ENCODE measurements at places on chromosomes 1 and 21.

DNA sequence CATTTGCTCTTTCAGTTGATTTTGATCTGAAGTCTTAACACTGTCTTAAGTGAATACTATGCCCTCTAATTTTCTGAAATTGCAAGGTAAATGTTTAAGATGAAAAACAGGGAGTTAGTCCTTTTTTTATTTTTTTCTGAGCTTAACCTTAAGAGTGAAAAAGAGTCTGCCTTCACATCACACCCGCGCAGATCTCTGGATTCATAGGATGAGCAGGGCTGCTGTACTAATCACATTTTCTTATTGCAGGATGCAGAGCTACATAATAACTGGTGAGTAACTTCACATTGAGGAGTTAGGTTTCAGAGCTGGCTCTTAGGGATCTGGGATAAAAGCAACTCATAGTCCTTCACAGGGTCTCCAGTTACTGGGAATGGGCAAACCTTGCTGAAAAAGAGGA lies 188.7 kb upstream of the ATP1B1 start:
- DNase-seq, result no peak

DNA sequence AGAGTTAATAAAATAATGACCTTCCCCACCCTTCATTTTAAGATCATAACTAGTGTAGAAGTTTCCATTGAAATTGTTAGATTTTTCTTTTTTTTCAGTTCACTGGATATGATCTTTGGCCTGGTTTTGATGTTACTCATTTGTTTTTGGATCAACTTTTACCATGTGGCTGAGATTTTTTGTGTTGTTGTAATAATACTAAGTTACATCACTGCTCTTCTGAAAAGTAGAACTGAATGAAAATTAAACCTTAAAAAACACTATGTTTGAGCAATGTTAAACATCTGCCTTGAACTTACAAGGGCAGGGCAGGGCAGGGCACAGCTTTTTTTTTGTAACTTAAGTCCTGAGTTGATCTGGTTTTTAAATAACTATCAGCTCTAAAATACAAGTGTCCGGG lies 204.8 kb upstream of the ADAMTS5 start:
- DNase-seq, result no peak

GRCh38 chr1:156388174-156389137 lies 19.4 kb downstream of the RHBG start:
- DNase-seq, result no peak

GRCh38 chr1:36880155-36881067 lies 153.9 kb downstream of the GRIK3 start:
- DNase-seq, result no peak

DNA sequence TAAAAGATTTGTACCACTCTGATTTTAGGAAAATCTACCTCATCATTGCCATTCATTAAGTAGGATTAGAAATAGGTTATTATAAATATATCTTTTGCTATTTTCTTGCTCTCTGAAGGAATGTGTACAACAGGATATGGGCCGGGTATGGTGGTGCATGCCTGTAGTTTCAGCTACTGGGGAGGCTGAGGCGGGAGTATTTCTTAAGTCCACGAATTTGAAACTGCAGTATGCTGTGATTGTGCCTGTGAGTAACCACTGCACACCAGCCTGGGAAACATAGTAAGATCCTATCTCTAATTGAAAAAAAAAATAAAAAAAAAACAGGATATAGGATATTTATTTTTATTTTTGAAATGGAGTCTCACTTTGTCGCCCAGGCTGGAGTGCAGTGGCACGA lies 50.0 kb downstream of the CLIC4 start:
- DNase-seq, result no peak

DNA sequence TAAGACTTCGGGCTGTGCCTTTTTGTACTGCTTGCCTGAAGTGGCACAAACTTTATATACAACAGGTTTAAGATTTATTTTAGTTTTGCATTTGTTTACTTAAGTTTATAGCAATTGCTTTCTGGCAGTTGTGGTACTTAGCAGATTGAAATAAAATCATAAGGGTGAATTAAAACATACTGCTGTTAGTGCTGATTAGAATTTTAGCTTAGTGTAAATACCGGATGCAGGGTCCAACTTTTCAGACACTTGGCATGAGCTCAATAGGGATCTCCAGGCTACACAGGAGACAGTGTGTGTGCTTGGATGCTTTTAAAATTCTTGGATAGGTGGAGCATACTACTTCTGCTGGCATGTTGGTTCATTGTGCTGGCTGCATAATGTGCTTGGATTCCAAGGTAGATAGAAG lies 159.6 kb downstream of the NFIA start:
- no peak for DNase-seq

DNA sequence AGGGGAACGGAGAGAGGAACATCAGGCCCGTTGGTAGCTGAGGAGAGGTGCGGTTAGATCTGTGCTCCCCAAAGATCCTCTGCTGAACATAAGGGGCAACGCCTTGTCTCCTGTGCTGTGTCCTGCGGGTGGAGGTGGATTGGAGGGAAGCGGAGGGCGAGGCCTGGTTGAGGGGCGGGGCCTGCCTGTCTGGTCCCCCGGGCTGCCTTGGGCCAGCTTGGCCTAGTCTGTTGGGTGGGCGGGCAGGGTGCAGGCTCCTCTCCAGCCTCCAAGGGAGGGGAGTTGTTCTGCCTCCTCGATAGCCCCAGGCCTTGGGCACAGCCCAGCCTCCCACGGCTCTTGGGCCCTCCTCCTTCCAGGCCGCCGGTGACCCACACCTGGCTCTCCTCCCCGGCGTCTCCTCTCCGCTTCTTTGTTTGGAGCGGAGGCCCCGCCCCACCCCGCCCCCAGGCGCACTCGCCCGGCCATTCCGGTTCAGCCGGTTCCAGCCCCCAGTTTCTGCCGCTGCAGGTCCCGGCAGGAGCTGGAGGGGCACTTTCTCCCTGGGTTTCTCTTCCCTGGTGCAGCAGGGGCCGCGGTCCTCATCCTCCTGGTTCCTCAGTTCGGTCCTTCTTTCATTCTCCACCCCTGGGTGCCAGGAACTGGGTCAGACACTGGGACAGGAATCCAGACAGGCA lies 19.4 kb downstream of the PTPRF start:
- no peak for DNase-seq

GRCh38 chr1:9009438-9010370 lies 16.5 kb downstream of the SLC2A7 start:
- DNase-seq, result no peak

- no peak for DNase-seq
These were observed 33.8 kb downstream of the PCNX2 start for GRCh38 chr1:233261695-233262094.

DNA sequence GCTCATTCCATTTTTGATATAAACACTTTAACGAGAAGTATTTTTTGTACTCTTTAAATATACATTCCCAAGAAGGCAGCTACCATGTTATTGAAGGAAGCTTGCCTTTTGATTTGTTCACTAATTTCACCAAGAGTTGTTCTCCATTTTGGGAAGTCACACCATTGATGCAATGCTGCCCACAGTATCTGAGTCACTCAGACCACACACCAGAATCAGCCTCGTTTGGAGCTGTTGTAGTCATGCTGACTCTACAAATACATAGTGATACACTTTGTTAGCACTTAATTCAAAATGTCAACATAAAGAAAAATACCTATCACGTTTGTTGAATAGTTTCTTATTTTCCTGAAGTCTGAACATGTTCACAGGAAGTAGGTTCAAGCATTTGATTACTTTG lies 78.7 kb downstream of the PAPPA2 start:
- DNase-seq, result no peak

- DNase-seq, result no peak
These were observed 8.3 kb downstream of the ACTRT2 start for GRCh38 chr1:3029481-3029961.

- no peak for DNase-seq
These were observed 64.0 kb downstream of the MEGF6 start for GRCh38 chr1:3547055-3548005.

DNA sequence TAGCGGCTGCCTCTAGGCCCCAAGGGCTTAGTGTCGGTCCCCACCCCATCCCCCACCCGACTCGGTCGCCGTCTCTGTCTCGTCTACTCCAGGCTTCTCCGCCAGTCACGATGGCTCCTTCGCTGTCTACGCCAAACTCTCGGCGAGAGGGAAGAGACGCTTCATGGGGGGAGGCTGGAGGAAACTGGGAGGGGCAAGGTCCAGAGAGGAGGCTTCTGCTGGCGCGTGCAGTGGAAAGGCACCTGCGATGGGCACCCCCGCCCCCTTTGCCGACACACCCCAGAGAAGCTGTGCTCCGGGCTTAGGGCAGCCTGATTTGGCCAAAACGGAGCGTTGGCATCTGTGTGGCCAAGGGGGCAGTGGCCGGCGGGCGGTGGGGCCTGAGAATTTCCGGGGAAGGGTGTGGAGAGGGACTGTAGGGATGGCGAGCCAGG lies 1.2 kb upstream of the CSMD2 start:
- DNase-seq, result no peak

DNA sequence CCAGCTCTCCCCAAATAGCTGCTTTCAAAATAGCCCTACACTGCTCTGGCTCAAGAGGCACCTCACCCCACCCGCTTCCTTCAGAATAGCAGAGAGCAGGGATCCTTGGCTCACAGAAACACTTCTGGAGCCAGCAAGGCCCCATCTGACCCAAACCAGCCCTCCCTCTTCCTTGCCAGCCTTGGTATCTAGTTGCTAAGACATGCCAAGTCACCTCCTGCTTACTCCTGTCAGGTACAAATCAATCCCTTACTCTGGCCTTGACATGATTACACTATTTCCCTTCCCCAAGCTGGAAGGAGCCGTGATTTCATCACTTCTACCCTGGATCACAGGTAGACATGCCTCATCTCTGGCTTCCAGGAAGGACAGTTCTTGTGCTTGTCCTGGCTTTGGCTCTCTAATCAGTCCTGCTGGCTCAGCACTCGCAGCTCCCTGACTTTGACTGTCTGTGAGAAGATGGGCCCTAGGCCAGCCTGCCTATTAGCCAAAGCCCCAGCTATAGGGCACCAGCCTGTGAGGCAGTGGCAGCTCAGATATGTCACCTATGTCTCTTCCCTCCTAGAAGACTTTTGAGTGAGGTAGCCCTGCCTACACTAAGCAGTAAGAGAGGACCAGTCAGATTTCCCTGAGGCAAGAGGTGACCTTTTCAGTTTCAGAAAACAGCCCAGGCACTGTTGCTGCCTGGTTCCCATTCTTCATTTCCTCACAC lies 8.9 kb upstream of the MUTYH start:
- DNase-seq, result no peak

GRCh38 chr1:152486400-152487006 lies 24.1 kb upstream of the LCE5A start:
- peak; percentile 32 for DNase-seq

GRCh38 chr1:184930232-184930631 lies 44.1 kb downstream of the NIBAN1 start:
- no peak for DNase-seq

- no peak for DNase-seq
These were observed 41.0 kb downstream of the VCAM1 start for GRCh38 chr1:100760511-100760910.

DNA sequence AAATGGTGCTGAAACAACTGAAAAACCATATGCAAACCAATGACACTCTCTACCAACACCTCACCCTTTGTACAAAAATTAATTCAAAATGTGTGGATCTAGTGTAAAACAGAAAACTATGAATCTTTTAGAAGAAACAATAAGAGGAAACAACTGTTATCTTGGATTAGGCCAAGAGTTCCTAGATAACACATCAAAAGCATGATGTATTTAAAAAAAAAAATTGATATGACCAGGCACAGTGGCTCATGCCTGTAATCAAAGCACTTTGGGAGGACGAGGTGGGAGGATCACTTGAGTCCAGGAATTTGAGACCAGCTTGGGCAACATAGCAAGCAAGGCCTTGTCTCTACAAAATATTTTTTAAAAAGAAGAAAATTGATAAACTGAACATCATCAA lies 79.0 kb downstream of the EIF4G3 start:
- no peak for DNase-seq

GRCh38 chr21:46119144-46119636 lies 21.3 kb downstream of the COL6A2 start:
- no peak for DNase-seq

DNA sequence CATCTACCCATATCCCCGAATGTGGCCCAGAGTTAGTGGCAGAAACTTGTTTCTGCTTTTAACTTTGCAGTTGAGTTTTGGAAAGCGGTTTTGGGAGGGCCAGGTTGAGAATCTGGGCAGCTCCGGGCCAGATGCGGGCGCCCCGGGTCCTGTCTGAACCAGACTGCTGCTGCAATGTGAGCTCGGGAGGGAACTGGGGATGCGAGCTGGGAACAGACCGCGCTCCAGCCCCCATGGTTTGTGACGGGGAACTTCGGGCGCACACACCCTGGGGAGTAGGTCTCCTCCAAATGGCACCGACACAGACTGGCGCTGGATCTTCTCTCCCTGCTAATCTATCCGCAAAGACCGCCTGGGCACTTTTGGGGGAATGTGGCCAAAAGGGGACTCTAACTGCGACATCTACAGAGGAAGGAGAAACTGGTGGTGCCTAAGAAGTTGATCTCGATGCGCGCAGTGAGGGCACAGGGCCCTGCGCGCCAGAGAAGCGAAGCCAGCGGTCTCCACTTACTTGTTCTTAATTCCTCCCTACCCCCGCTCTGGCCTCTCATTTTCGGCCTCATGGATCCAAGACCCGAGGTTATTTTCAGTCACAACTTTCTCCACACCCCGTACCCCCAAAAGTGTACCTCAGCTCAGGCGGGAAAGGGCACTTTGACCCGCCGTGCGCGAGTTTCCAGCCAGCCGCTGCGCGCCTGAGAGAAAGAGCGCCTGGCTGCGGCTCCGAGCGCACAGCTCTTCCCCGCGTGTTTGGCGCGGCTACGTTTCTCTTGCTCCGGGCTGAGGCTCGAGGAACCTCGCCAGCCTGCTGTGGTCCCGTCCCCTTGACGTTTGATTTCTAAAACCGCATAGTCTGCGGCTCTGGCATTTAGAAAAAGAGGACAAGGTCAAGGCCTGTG lies 411.0 kb upstream of the ESRRG start:
- DNase-seq, result no peak

DNA sequence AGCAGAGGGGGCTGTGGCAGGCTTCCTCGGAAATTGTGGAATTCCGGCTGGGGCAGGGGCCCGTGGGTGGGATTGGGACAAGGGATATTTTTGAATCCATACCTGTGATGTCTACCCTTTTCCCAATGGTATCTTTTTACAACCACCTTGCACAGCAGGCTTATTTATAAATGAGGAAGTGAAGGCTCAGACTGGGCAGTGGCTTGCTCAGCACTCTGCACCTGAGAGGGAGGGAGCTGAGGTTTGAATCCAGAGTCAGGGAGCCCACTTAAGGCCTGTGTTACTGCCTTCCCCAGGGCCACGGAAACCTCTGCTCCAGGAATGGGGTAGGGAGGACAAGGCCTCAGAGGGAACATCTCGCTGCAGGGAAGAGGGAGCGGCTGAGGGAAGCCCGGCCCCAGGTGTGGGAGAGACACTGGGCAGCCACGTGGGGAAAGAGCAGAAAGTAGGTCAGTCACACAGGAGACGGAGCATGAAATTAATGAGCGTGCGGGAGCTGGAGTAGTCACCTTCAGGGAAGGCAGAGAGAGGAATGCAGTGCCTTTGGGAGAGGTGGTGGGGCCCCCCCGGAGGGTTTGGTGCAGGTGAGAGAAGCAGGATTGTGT lies 35.4 kb upstream of the SCMH1 start:
- no peak for DNase-seq
